CD8-positive, alpha-beta T cell (primary cell): ENCODE measurements at places on chromosomes 6 and 20. TPM values are rescaled to one million over a fixed set of nuclear protein-coding genes. Genes with fewer than 3 reads are reported as not detected.

DNA sequence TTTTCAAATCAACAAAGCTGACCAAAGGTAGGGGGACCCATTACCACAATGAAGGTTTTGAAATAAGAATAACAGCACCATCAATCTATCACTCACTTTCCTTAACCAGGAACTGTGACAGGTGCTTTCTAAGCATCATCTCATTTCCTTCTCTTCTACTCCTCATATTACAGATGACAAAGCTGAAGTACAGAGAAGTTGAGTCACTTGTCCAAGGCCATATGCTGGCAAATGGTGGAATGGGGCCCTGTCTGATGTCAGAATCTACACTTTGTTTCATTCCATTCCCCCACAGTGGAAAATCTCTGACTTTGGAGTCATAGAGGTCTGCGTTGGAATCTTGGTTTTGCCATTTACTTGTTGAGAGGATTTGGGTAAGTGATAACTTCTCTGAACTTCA, 222.5 kb upstream of the LRFN2 start:
- DNase-seq = no peak

GRCh38 chr20:53399592-53400335, 193.9 kb downstream of the ZNF217 start:
- DNase-seq = no peak

DNA sequence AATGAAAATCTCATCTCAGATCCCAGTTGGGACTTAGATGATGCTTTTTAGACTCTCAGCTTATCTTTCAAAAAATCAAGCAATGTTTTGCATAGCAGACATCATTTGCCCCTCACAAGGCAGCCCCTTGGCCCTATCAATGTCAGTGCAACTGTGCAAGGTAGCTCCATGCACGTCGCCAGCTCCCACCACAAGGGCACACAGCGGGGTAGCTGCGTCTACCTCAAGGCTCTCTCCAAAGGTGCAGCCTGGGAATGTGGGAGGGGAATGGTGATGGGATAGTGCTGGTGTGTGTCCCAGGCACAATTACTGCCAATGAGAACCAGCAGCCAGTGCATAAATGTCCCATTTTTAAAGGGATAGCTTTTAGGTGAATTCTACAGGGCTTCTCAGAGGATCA, 137.5 kb upstream of the SYNDIG1 start:
- DNase-seq = no peak

GRCh38 chr6:144098993-144099392, 3.6 kb upstream of the SF3B5 start:
- DNase-seq = no peak

GRCh38 chr6:7604506-7604905, 14.5 kb downstream of the SNRNP48 start:
- DNase-seq = no peak

GRCh38 chr20:1390581-1391403, 2.1 kb downstream of the FKBP1A start:
- DNase-seq = peak; percentile 31

DNA sequence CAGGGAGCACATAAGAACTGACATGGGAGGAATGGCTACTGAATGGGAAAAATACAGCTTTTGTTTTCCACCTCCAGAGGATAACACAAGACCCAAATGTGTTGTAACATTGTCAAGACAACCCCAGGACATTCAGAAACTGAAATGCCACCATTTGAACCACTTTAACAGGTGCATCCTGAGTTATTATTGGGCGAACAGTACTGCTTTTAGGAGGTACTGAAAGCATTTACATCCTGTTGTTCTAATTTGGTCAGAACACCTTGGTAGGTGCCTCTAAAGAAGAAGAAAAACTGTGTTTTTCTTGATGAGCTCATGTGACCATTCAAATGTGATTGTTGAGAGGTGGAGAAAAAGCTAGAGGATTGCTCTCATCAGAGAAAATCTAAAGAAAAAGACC, 6.4 kb upstream of the TXNDC5 start:
- no peak for DNase-seq

- no peak for DNase-seq
Observed at GRCh38 chr6:16105854-16106253, 23.0 kb upstream of the MYLIP start.

GRCh38 chr20:23435626-23436539, 3.6 kb upstream of the CSTL1 start:
- no peak for DNase-seq

Gene SLC22A16
- not detected for total RNA-seq

Gene SEMG1
- total RNA-seq = not detected

Gene SPATS1
- total RNA-seq = not detected
